Pons (tissue), 1 donor: ENCODE measurements at places on chromosomes 7 and 10.
A peak's percentile ranks its signal among the peaks of the same experiment; 100 is the strongest.

DNA sequence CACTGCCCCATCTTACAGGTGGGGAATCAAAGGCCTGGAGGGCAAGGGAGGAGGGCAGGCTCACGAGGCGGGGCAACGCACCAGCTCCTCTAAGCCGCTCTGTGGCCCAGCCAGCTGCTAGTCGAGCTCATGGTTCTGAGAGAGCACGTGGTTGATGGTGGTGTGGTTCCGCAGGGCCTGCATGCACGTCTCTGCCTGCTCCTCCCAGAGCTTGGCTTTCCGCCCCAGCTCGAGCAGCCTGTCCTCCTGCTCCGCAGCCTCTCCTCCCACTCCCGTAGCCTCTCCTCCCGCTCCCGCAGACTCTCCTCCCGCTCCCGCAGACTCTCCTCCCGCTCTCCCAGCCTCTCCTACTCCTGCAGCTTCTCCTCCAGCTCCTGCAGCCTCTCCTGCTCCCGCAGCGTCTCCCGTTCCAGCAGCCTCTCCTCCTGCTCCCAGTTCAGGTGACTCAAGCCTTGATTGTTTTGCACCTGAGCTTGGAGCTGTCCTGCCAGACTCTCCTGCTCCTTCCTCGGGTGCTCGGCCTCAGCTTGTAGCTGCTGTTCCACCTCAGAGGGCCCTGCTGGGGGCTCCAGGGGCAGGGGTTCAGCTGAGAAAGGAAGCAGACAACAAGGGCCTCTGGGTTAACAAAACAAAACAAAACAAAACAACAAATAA lies 19.1 kb upstream of the MTPAP start:
- no peak for DNase-seq

DNA sequence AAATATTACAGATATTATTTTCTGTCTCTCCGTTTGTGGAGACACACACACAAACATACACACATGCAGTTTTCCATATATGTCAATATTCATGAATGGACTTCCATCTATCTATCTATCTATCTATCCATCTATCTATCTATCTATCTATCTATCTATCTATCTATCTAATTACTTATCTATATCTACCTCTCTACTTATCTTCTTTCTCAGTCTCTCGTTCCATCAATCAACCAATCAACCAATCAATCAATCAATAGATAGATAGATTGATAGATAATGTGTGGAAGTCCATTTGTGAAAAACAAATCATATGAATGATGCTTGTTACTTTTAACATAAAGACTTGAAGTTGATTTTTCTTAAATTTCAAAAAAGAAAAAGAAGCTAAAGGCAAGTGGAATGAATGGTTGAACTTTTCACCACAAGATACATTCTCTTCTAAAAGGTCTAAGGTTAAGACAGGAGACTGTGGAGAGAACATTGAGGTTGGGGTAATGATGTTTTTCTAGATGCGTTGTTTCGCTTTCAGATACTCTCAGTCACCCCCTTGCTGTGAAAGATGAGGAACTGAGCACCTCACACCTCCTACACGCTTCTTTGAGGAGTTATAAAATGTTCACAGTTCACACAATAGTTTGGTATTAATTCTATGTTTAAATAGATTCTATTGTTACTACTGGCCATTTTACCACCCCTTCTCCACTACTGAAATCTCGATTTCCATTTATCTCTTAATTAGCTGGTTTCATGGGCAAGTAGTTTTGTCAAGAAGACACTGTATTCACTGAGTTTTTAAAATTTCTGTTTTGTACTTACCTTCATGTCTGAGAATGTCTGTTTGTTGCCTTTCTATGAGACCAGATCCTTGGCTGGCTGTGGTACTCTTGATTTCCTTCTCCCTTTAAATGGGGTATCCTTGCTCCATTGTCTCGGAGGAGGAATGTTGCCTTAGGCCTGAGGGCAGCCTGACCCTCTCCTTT lies 114.1 kb downstream of the EMX2 start:
- no peak for DNase-seq

DNA sequence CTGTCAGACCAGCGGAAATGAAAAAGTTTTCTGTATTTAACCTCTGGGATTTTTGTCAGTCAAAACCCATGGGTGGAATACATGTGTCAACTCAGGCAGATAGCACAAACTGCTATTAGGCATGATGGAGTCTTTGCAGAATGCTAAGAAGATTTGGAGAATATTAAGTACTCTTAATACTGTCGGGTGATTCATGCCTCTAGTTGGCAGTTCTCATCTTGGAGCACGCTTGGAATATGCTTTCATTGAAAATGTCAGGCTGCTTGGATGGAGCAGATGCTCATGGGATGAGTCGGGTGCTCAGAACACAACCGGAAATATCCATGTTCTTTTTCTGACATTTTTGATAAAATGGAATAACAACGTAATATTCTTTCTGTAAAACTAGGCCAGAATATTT lies 27.6 kb upstream of the PRKG1 start:
- DNase-seq, result no peak

DNA sequence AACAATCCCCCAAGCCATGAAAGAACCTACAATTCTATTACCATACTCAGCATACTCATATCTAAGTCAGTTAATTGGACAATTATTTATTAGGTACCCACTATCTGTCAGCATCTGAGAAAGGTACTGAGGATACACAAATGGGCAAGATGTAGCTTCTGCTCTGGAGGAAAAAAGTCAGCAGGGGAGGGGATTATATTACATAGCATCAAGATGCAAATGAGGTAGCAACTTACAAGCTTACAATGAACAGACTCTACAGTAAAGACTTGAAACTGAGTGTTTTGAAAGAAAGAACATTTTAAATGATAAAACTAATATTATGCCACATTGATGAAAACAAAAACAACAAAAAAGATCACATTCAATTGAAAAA lies 10.8 kb upstream of the CUBN start:
- DNase-seq, result no peak

GRCh38 chr10:84179059-84179710 lies 5.6 kb downstream of the GPR15LG start:
- no peak for DNase-seq

GRCh38 chr7:155764438-155764793 lies 47.8 kb downstream of the SHH start:
- no peak for DNase-seq

- DNase-seq, result no peak
Measured at GRCh38 chr7:29588212-29588611, 24.6 kb downstream of the PRR15 start.

- no peak for DNase-seq
Measured at GRCh38 chr10:18419945-18420344, 231.4 kb downstream of the NSUN6 start.

- DNase-seq, result no peak
Measured at GRCh38 chr7:21142081-21142480, 285.8 kb upstream of the SP4 start.

DNA sequence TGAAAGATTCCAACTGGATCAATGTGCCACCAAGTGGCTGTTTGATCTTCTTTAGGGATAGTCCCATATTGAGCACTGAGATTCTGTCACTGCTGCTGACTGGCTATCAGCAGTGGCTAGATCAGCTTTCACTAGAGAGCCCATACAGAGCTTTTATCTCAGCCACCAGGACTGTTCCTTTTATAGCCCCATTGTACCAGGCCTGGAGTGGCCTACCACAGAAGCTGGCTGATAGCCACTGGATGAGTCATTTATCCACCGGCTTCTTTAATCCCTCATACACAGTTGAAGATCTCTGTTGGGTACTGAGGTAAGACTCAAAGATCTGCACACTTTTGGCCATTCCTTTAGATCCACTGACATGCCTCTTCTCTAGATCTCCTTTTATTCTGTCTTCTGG lies 1101.1 kb downstream of the SORCS3 start:
- DNase-seq, result no peak

DNA sequence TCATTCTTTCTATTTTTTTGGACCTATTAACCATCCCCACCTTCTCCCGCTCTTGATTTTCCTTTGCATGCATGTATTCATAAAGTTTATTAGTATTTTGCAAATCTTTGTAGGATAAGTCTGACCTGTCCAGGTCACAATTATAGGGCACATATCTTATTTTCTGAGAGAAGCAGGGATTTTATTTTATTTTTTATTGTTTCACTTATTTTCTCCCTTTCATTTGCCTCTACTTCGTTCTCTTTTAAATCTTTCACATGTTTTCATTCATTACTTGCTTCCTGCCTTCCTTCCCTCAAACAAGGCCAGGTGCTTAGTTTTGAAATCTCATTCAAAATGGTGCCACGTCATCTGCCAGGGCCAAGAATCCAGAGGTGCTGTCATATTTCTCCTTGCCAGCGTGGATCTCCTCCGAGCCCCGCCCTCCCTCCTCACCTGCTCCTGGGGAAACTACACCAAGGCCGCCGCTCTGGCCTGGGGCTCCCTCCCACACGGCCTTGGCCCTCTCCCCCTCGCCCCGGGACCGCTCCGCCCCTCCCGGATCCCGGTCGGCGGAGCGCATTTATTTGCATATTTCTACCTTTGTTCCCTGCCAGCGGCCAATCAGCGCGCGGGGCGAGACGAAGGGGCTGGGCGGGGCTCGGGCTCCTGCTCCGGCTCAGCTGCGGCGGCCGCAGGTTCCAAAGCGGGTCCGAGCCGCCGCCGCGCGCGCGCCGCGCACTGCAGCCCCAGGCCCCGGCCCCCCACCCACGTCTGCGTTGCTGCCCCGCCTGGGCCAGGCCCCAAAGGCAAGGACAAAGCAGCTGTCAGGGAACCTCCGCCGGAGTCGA lies at the start of gene TSPAN13:
TSPAN13 (plus strand) TSS at position 654 of the 830 bp plus-strand sequence. CDS start 213 bp downstream, outside the sequence.
- DNase-seq, result peak; percentile 14

GRCh38 chr10:98555021-98555619 lies 108.4 kb upstream of the HPS1 start:
- no peak for DNase-seq

- no peak for DNase-seq
Measured at GRCh38 chr10:86163522-86164173, 202.9 kb downstream of the GRID1 start.

- no peak for DNase-seq
Measured at GRCh38 chr7:98250789-98251188, 1.2 kb downstream of the TECPR1 start.

GRCh38 chr7:139651308-139651707 lies 126.5 kb downstream of the HIPK2 start:
- no peak for DNase-seq

GRCh38 chr10:12252882-12253546 lies 57.0 kb downstream of the CDC123 start:
- DNase-seq, result no peak

- DNase-seq, result peak; percentile 74
Measured at GRCh38 chr10:50552771-50553535, 70.8 kb downstream of the SGMS1 start.

DNA sequence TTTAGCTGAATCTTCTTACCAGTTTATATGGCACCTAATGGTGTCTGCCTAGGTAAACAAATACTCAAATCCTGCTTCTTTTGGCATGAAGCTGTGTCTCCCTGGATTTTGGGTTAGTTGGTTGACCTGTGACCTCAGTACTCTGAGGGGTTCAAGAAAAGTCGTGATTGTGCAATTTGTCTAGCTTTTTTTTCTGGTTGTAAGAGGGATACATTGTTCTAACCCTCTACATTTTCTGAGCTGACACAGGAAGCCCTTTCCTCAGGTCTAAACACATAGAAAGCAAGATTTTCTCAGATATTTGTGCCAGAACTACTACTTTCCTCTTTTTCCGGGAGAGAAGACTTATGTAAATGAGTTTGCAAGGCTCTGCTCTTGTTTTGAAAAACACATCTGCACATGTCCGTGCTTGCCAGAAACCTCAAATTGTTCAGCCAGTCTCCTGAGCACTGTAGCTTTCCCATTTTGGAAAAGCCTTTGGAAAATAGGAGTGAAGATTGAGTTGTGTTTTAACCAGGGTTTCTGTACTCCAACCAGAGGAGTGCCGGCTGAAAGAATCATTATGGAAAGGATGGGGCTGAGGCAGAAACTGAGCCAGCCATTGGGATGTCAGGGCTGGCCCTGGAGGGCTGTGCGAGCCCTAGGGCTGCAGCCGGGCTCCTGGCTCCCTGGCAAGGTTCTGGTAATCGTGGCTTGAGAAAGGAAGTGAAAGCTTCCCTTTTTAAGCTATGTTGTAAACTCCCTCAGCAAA lies 31.3 kb upstream of the CXCL12 start:
- DNase-seq, result no peak

DNA sequence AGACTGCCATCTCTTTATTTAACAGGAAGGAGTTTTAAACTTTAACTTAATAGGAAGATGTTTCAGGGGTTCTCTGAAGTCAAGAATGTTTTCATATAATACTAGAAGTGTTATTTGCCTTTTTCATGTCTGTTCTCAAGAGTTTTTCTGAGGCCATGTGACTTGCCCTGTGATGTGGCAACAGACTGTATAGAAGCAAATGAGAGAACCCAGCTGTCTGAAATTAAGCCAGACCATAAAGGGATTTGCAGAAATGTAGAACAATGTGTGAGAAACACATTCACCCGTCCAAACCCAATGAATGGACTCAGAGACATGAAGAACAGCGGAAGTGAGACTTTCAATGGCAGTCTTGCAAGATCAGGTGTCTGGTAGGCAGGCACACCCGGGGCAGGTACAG lies 23.8 kb downstream of the MAPK8 start:
- DNase-seq, result no peak

DNA sequence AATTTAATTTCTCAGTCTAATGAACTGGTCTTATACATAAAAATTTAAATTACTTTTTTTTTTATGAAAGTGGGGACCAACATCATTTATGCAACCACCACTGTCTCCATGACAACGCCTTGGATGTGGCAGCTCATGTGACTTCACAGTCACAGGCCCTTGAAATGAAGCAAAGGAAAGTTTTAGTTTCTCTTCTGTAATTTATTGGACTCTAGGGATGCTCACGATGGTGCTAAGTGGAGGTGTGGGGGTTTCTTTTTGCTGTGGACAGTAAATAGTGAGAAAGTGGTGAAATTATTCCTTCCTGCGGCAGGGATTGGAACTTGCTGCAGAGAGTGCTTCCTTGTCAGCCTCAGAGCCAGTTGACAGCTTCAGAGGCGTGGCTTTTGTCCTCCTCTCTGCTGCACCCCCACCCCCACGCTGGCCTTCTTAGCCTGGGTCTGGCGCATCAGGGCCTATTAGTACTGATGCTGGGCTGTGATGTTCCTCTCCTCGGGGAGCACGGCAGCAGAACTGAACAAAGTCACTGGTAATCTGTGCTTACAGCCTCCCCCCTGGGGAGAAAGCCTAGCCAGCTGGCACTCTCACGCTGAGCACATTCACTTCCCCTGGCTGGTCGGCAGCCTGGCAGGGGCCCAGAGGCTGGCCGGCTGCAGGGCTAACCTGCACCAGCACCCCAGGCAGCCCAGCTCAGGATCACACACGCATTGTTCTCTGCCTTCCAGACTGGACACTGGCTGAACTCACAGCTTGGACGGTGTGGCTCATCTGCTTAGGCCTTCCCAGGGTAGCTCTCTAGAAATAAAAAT lies 517.5 kb upstream of the GALNT17 start:
- peak; percentile 52 for DNase-seq

- DNase-seq, result no peak
Measured at GRCh38 chr10:11009471-11010308, 8.0 kb upstream of the CELF2 start.

- DNase-seq, result no peak
Measured at GRCh38 chr7:22146961-22147512, 201.3 kb upstream of the CDCA7L start.
